ENCODE measurements at places on chromosomes 3 and 15.

DNA sequence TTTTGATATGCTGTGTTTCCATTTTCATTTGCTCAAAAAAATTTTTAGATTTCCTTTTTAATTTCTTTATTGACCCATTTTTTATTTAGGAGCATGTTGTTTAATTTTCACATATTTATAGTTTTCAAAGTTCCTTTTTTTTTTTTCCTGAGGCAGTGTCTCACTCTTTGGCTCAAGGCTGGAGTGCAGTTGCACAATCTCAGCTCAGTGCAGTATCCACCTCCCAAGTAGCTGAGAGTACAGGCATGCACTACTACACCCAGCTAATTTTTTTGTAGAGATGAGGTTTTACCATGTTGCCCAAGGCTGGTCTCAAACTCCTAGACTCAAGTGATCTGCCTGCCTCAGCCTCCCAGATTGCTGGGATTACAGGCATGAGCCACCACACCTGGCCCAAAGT, 36.2 kb downstream of the PFN2 start:
- DNase-seq, result no peak

GRCh38 chr3:149555927-149556326, 81.4 kb downstream of the TM4SF4 start:
- DNase-seq, result no peak

- DNase-seq, result no peak
These were observed 374.6 kb upstream of the CFAP20DC start for GRCh38 chr3:59424268-59425010.

GRCh38 chr15:29747837-29748417, 74.3 kb downstream of the TJP1 start:
- no peak for DNase-seq

DNA sequence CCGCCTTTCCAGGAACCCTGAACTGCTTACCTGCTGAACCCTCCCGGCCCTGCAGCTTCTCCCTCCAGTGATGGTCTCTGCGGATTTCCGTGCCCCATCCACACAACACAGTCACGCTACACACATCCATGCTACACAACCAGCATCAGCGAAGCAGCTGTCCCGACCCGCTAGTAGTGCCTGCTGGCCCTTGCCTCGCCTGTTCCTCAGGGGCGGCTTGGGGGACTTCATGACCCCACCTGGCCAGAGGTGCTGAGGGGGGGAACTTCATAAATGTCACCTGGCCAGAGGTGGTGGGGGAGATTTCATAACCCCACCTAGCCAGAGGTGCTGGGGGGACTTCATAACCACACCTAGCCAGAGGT, 530 bp upstream of the TUBGCP5 start:
- no peak for DNase-seq

DNA sequence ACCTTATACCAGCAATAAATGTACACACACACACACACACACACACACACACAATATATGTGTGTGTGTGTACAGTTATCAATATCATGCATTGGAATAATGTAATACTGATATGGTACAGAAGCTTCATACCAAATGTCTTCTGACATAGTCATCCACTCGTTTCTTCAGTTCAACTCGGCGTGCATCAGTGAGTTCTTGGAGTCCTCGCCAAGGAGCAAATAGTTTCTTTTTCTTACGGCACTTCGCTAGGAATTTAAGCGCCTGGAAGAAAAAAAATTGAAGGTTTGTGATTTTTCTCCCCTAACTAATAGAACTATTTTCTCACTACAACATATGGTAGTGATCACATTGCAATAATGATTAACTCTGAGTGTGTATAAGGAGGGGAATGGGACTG, 32.1 kb upstream of the GOLGB1 start:
- DNase-seq, result no peak

DNA sequence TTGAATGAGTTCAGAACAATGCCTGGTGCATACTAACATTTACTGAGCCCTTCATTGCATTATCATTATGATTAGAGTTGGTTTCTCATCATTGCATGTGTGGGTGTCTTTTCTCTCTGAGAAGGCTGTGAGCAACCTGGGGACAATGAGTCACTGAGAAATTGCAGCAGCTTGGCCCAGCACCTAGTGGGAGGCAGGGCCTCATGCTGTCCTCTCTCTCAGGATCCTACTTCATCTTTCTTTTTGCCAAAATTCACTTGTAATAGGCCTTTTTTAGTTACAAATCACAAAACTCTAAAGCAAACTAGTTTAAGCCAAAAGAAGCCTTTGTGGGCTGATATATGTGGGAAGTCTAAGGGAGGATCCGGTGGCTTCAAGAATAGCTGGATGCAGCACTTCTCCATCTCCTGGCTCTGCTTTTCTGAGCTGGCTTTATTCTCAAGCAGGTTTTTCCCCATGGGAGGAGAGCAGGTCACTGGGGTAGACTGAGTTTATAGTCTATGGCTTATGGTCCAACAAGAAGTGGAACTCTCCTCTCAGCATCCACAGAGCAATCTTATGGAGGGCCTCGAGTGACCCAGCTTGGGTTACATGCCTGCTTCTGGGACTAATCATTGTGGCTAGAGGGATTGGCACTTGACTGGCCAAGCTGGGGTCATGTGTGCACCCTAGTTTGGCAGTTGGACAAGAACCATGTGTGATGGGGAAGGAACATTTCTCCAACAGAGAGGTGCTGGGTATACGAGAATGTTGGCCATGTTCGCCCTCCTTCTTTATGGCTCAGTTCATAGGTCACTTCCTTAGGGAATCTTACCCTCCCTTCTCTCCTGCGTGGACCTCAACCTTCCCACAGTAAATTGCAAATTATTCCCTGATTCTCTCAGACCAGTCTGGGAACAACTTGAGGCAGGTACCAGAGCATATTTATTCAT, 8.7 kb upstream of the CAMK1 start:
- peak; percentile 77 for DNase-seq

GRCh38 chr3:49998326-49998725, 58.4 kb downstream of the RBM6 start:
- no peak for DNase-seq

DNA sequence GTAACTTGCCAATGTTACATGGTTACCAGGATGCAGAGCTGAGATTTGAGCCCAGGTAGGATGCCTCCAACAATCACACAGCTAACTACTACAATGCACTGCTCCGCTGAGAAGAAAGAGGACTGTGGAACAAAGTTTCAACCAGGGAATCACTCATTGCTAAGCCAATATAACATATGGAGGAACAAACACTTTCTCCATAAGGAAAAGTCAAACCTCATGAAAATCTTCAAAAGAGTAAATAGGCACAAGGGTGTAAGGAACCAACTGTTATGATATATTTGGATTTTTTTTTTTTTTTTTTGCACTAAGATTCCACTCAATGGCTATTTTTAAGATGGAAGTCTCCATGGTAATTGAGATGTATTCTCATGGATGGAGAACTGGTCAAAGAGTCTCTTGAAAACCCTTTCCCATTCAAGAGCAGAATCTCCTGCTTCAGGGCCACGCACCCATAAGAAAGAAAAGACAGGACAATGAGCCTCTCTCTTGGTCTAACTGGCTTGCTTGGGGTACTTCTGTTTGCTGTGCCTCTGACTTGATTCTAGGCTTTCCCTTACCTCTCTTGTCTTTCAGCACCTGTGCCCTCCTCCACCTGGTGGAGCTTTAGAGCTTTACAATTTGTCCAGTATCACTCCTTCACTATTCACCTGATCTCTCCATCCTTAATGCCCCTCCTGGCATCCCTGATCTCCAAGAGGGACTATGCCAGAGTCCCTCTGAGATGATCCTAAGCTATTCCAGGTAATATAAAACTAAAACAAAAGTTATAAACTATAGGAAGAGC, 252.8 kb downstream of the NTRK3 start:
- DNase-seq, result no peak

- no peak for DNase-seq
These were observed 633.7 kb downstream of the ZIC1 start for GRCh38 chr3:148042663-148043445.

DNA sequence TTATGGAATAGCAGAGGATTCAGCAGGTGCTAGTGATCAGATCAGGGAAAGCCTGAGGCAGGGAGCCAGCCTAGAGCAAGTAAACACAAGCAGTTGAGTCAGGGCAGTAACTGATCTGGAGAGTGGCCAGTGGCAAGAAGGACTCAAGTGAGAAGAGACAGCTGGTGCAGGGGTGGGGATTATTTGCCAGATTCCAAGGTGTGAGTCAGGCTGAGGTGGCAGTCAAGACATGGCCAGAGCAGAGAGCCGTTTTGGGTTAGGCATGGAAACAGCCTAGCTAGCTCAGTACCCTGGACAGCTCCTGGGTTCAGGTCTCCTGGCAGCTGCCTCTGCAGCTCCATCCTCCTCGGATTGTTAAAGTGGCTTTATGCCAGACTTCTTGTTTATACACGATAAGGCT, 281.9 kb upstream of the ONECUT1 start:
- no peak for DNase-seq

DNA sequence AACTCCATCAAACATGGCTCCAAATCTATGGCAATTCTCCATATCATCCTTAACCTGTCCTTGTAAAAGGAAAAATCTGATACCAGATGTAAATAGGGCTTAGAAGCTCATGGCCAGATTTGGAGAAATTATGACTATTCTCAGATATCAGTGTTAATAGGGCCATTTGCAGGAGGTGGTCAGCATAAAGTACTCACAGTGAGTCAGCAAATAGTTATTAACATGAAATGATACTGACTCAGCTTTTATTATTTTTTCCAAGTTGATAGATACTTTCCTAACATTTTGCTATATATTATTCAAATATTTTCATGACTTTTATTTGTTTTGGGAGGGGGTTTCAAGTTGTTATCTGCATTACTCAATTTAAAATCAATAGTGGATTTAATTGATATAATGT, 255.8 kb downstream of the MFSD1 start:
- DNase-seq, result no peak

- peak; percentile 64 for DNase-seq
These were observed 108.9 kb downstream of the FBLN2 start for GRCh38 chr3:13657660-13658435.

GRCh38 chr15:89356634-89357298, 22.1 kb upstream of the POLG start:
- DNase-seq, result no peak

- no peak for DNase-seq
These were observed 30.8 kb downstream of the CORO2B start for GRCh38 chr15:68609629-68610028.

- no peak for DNase-seq
These were observed 7.5 kb downstream of the ABTB1 start for GRCh38 chr3:127680146-127680661.

DNA sequence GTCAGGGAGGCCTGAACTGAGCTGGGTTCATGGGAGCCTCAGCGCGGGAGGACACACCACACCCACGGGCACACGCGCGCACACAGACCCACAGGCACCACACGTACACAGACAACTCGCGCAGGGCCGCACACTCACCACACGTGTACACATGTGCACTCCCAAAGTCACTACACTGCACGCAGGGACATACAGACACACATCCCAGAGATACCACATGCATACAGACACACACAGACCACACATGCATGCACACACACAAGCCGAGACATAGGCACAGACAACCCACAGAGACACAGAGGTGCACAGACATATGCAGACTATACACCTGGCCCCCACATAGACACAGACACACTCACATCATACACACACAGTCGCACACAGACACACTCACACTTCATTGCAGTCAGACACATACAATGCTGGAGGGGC, 1.1 kb upstream of the MGLL start:
- DNase-seq, result no peak

- no peak for DNase-seq
These were observed 255.3 kb upstream of the LRTM1 start for GRCh38 chr3:55183201-55183600.

GRCh38 chr3:86845726-86846125, 145.2 kb downstream of the VGLL3 start:
- no peak for DNase-seq

GRCh38 chr3:194727435-194728128, 41.9 kb downstream of the FAM43A start:
- no peak for DNase-seq

DNA sequence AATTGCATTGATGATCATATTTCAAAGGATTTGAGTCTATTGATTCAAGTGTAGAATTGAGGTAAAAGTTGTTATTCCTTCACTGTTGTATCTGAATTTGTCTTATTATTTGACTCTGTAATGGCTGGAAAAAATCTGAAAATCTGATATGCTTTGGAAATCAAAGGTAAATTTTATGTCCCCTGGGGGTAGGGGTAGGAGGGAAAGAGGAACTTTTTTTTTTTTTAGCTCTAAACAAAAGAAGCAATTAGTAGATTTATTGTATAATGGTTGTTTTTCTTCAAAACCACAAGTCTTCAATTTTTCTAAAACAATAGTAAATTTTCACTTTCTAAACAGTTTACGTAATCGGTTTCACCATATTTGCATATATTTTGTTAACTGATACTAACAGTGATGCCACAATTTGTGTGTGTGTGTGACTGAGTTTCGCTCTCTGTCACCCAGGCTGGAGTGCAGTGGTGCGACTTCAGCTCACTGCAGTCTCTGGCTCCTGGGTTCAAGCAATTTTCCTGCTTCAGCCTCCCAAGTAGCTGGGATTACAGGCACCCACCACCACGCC, 91.7 kb upstream of the GOLGA6L4 start:
- DNase-seq, result no peak

DNA sequence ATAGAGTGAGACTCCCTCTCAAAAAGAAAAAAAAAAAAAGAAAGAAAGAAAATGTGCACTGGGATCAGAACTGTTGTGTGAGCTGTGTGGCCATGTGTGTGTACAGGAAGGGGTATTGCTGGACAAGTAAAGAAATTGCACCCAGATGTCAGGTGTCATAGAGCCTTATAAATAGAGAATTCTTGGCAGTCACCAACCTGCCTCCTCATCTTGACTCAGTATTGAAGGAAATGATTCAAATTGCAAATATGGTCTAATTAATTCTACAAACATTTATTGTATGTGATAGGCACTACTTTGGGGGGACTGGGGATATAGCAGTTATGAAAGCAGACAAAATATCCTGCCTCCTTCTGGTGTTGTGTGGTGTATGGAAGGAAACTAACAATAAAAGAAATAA, 243.8 kb upstream of the TTC14 start:
- no peak for DNase-seq

- DNase-seq, result no peak
These were observed 383.9 kb upstream of the DPH6 start for GRCh38 chr15:35929740-35930444.

DNA sequence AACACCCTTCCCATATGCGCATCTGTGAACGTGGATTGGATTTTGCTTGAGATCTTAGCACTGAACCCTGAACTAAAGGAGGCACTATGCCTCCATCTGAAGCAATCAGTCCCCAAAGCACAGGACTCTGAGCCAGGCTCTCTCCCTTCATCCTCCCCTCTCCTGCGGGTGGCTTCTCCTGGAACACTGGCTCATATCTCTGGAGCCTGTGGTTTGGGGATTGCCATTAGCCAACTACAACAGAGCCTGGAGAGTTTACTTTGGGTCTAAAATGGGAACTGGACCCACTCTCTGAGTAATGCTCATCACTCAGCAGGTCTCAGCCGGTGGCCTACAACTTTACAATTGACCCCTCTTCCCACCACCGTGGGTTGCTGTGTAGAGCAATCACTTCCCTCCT, 190.8 kb upstream of the HES1 start:
- no peak for DNase-seq

DNA sequence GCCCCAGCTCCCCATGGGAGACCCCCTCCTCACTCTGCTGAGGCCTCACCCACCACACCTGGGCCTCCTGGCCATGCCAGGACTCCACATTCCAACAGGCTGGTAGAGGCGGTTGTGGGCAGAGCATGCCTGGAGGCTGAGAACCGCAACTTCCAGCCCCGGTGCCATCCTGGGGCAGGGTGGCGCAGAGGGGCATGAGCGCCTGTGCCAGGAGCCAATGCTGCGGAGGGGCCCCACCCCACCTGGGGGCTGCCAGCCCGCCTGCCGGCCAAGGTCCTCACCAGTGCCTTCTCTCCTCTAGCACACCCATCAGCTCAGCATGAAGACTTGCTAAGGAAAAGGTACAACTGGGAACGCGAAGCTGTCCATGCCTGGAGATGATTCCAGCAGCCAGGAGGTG, 34.3 kb upstream of the SLC6A6 start:
- DNase-seq, result no peak
